Left renal pelvis (tissue), 4 donors: ENCODE measurements at places on chromosomes 1 and 21.

GRCh38 chr1:97926017-97926708, 5.3 kb upstream of the DPYD start:
- DNase-seq, result no peak

- DNase-seq, result no peak
These were observed 509.4 kb downstream of the SMYD3 start for GRCh38 chr1:245997471-245998258.

GRCh38 chr1:26700711-26701110, 4.9 kb downstream of the ARID1A start:
- DNase-seq, result no peak

GRCh38 chr1:40476924-40477677, at the start of gene ZFP69:
TSS of gene ZFP69 (plus strand) at chr1:40477290. CDS start at chr1:40479362, 2,072 bp downstream.
- DNase-seq, result peak; percentile 35
